ENCODE measurements at places on chromosomes 7 and 10.

GRCh38 chr7:113831556-113831955 is 87.3 kb downstream of the PPP1R3A start:
- no peaks in the 10 kb centered on the region for H3K27me3 ChIP-seq
- H3K36me3 ChIP-seq: no peaks in the 10 kb centered on the region
- no peak for DNase-seq
- H3K27ac ChIP-seq: no peak overlapping the region

DNA sequence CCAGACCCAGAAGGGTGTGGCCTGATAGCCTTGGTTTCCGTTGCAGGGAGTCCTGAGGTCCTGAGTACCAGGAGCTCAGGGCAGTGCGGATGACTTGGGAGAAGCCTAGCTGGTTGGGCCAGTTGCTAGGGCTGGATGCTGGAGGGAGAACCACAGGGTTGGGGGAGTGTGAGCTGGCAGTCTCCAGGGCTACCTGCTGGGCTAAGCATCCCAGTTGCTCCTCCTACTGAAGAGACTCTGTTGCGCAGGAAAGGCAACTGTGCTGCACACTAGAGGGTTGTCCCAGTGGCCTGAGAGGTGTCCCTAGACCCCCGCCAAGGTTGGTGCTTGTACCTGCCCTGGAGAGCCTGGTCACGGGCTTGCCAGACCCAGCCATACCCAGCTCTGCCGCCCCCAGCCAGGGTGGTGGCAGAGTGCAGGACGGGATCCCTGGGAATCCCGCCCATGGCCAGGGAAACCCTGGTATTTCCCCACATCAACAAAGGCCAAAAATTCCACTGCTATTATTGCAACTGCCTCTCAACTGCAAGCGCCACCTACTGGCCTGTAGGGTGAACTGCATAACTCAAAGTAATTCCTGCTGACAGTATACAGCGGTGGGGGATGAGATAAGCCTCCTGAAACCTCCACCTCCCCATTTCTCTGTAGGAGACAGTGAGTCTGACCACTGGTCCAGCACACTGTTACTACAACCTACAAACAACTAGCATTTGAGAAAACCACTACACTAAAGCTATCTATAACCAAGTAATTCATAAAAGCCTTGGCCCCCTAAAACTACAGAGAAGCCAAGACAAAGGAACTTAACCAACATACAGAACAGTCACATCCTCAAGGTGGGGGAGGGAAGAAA is 67.6 kb upstream of the DDC start:
- peak; percentile 64 for DNase-seq
- no peak overlapping the region for H3K27ac ChIP-seq
- no peak overlapping the region for H3K4me3 ChIP-seq
- peaks cover 20% of the 10 kb centered on the region for H3K27me3 ChIP-seq

DNA sequence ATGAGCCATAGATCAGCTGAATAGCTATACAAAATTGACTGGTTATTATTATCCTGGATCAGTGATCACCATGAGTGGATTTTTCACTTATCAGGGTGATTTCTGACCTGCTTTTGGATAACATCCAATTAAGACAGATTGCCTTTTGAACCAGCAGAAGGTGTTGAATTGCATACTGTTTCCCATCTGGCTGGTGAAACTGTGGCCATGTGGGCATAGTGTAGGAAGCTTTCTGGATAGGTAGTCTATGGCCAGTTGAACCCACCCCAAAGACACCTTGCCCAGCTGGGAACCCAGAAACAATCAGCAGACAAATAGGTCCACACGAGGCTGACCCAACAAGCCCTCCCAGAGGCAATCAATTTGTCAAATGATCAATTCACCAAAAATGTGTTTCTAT is 29.3 kb downstream of the DNAJC12 start:
- H3K4me3 ChIP-seq: no peak overlapping the region
- H3K27ac ChIP-seq: no peak overlapping the region
- no peaks in the 10 kb centered on the region for H3K27me3 ChIP-seq
- H3K36me3 ChIP-seq: peaks cover 6% of the 10 kb centered on the region

DNA sequence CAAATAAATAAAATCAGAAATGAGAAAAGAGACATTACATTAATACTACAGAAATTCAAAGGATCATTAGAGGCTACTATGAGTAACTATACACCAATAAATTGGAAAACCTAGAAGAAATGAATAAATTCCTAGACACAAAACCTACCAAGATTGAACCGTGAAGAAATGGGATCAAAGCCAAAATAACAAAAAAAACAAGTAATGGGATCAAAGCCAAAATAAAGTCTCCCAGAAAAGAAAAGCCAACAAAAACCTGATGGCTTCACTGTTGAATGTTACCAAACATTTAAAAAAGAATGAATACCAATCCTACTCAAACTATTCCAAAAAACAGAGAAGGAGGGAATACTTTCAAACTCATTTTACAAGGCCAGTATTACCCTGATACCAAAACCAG is 20.0 kb downstream of the GSDME start:
- peaks cover 1% of the 10 kb centered on the region for H3K4me1 ChIP-seq
- H3K27me3 ChIP-seq: peaks cover 46% of the 10 kb centered on the region
- peaks cover 5% of the 10 kb centered on the region for H3K36me3 ChIP-seq

DNA sequence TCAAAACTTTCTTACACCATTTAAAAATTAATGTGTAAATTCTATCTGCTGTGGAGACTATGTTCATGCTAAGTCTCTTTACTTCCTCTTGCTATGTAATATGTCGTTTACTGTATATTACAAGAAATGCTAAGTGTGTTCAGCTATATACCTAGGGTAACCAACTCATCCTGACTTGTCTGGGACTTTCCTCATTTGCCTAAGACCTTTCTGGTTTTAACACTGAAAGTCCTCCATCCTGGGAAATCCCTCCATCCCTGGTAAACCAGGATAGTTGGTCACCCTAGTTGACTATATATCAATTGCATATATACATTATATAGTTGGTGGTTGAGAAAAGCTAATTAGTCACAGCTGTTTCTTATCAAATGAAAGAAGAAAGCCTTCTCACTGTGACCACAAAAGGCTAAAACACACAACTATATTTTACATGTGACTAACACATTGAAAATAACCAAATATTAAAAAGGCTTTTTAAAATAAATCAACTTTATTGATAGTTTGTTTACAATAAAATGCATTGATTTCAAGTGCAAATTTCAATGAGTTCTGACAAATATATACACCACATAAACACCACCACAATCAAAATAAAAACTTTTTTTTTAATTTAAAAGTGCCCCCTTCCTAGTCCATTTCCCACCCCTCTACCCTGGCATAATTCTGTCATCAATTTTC is 167.7 kb upstream of the INHBA start:
- H3K27me3 ChIP-seq: peaks cover 28% of the 10 kb centered on the region
- H3K36me3 ChIP-seq: peaks cover 15% of the 10 kb centered on the region
- H3K4me3 ChIP-seq: no peak overlapping the region
- peaks cover 29% of the 10 kb centered on the region for H3K4me1 ChIP-seq

- H3K27ac ChIP-seq: no peak overlapping the region
- H3K4me1 ChIP-seq: no peaks in the 10 kb centered on the region
- H3K36me3 ChIP-seq: no peaks in the 10 kb centered on the region
- no peak overlapping the region for H3K4me3 ChIP-seq
- H3K27me3 ChIP-seq: peaks cover 11% of the 10 kb centered on the region
- no peak for DNase-seq
These were observed 404.2 kb downstream of the SDK1 start for GRCh38 chr7:3705258-3705657.
